ENCODE measurements at places on chromosomes 11 and 22. TPM values are rescaled to one million over a fixed set of nuclear protein-coding genes. Genes with fewer than 3 reads are reported as not detected.

Gene PKDREJ
- 0.34 TPM for total RNA-seq

Gene E2F8
- 1.1 TPM for total RNA-seq

Gene MDK
- 15.1 TPM for total RNA-seq

Gene IFITM2
- total RNA-seq, result 84.1 TPM

GRCh38 chr11:122159173-122159721, 43.2 kb upstream of the BLID start:
- peaks cover 25% of the 10 kb centered on the region for H3K4me1 ChIP-seq
- H3K27me3 ChIP-seq, result no peaks in the 10 kb centered on the region
- H3K4me3 ChIP-seq, result peak overlapping the region; percentile 2
- H3K27ac ChIP-seq, result peak overlapping the region; percentile 3
- no peaks in the 10 kb centered on the region for H3K36me3 ChIP-seq

DNA sequence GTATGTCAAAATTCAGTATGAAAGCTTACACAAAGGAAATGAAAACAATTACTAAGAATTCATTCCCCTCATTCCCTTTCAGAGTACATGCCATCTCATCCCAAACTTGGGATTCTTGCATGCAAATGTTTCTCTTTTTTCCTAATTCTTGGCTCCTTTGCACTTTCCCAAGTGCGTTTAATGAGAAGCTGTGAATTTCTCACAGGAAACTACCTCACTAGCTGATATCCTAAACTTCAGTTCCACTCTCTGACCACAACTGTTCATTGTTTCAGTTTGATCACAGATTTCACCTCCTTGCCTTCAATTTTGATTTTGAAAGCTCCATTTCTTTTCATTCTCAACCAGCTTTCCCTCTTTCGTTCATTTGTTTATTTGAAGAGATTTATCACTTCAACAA, 5.9 kb upstream of the ARL14EP start:
- H3K4me1 ChIP-seq, result no peaks in the 10 kb centered on the region
- no peak overlapping the region for H3K27ac ChIP-seq

DNA sequence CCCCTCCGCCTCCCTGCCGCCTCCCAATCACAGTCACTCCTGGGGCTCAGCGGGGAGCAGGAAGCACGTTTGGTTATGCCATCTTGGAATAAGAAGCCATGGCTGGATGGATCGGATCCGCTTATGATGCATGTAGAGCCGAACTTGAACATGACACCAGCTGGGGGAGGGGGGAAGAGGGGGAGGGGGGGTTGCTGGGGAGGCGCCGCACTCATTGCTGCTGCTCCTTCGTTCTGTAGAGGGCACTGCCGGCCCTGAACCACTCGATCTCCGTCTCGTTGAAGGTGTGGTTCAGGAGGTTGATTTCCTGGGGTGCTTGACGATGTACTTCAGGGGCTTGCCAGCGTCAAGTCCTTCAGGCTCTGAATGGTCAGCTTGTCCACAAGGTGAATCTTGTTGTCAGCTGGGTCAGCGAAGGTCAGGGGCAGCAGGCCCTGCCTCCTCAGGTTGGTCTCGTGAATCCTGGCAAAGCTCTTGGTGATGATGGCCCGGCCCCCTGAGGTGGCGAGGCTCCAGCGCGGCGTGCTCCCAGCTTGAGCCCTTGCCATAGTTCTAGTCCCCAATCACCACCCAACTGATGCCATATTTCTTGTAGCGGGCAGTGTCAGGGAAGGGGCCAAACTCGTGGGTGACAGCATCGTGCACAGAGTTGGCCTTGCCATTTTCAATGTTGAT, 476.9 kb upstream of the ISX start:
- H3K4me1 ChIP-seq, result peaks cover 12% of the 10 kb centered on the region
- no peaks in the 10 kb centered on the region for H3K36me3 ChIP-seq
- H3K4me3 ChIP-seq, result no peak overlapping the region
- no peak overlapping the region for H3K27ac ChIP-seq
- no peaks in the 10 kb centered on the region for H3K27me3 ChIP-seq

DNA sequence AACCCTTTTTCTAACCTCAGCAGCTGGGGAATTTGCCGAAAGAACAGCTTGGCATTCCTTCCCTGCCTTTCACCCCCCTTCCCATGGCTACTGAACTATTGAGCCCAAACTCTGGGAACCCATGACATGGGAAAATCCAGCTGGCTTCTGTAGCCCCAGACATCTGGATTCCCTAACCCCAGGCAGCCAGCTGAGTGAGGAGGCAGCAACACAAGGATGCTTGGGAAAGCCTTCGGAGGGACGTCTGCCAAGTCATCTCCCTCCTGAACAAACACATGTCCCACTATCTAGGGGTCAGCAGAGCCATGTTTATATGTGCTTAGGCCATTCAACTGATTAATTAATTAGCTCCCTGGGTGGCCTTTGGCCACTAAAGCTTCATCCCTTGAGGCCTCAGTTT, 21.6 kb downstream of the LRRC55 start:
- no peak for DNase-seq
- peaks cover 9% of the 10 kb centered on the region for H3K27me3 ChIP-seq
- H3K4me1 ChIP-seq, result peaks cover 17% of the 10 kb centered on the region
- H3K4me3 ChIP-seq, result no peak overlapping the region
- H3K27ac ChIP-seq, result no peak overlapping the region
- no peaks in the 10 kb centered on the region for H3K36me3 ChIP-seq

GRCh38 chr22:31754813-31755212, 994 bp downstream of the DEPDC5 start:
- no peak for DNase-seq
- no peaks in the 10 kb centered on the region for H3K27me3 ChIP-seq
- H3K36me3 ChIP-seq, result peaks cover 19% of the 10 kb centered on the region
- H3K4me3 ChIP-seq, result peak overlapping the region; percentile 88

- H3K36me3 ChIP-seq, result peaks cover 13% of the 10 kb centered on the region
- DNase-seq, result no peak
- H3K27me3 ChIP-seq, result no peaks in the 10 kb centered on the region
- no peak overlapping the region for H3K27ac ChIP-seq
- H3K4me1 ChIP-seq, result no peaks in the 10 kb centered on the region
- H3K4me3 ChIP-seq, result no peak overlapping the region
These were observed 111.6 kb downstream of the MIAT start for GRCh38 chr22:26768952-26769351.

- H3K4me1 ChIP-seq, result peaks cover 49% of the 10 kb centered on the region
- no peak for DNase-seq
- no peaks in the 10 kb centered on the region for H3K36me3 ChIP-seq
- peak overlapping the region; percentile 81 for H3K4me3 ChIP-seq
- peaks cover 4% of the 10 kb centered on the region for H3K27me3 ChIP-seq
- peak overlapping the region; percentile 85 for H3K27ac ChIP-seq
These were observed 1.8 kb downstream of the FJX1 start for GRCh38 chr11:35619855-35620640.

DNA sequence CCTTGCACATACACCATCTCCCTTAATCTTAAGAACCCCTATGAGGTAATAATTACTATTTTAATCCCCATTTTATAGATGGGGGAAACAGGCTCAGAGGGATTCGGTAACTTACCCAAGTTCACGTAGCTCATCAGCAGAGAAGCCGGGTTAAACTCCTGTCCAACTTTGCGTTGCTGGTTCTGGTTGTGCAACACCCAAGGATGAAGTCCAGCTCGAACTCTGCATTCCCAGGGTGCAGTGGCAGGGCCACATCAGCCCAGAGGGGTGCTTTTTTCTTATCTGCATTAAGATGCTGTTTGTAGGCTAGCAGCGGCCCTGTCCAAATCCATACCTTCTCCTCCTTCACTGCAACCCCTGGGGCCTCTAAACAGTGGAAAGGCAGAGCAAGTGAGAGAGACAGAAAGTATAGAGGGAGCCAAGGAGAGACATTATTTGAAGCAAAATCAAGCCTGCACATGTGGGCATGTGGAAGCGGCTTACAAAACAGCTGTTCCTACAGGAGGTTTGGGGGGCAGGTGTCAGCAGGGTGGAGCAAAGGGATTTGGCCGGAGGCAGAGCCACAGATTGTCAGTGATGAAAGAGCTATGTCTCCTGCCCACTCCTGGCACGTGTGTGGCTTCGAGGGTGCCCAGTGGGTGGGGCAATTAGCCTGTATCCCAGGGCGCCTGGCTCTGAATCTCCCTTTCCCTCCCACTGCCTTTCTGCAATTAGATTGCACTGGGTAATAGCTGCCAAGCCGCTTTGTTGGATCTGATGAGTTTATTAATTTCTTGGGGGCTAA, 129.5 kb upstream of the TBCEL start:
- no peak for DNase-seq
- peaks cover 27% of the 10 kb centered on the region for H3K27me3 ChIP-seq
- H3K4me1 ChIP-seq, result peaks cover 11% of the 10 kb centered on the region
- no peak overlapping the region for H3K4me3 ChIP-seq
- no peak overlapping the region for H3K27ac ChIP-seq
- no peaks in the 10 kb centered on the region for H3K36me3 ChIP-seq

DNA sequence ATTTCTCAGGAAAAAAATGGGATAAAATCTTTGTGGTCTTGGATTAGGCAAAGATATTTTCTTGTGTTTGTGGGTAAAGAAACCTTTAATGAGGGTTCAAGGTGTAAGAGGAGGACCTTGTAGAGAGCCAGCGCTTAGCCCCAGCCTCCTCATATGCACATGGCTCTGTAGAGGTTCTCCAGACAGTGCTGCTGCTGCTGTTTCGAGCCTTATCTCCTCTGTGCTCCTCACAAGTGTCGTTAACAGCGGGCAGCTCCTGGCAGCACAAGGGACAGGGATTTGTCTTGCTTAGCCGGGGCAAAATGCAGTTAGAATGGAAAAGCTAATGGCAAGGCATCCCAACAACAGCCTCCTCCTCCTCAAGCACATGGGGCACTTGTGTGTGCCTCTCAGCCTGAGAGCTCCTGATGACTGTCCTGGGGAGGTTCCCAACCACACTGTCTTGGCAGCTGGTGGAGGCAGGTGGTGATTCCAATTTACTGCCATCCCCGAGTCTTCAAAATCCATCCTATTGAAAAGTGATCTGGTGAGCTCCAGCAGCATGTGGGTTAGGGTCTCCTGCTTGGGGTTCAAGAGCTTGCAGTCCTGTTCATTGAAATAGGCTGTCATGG, 7.6 kb upstream of the MSANTD2 start:
- no peaks in the 10 kb centered on the region for H3K27me3 ChIP-seq
- H3K36me3 ChIP-seq, result no peaks in the 10 kb centered on the region
- no peak for DNase-seq
- H3K27ac ChIP-seq, result no peak overlapping the region

Data from suprapubic skin (tissue), 4 donors.